ENCODE measurements at places on chromosomes 1 and 21. TPM values are rescaled to one million over a fixed set of nuclear protein-coding genes. Genes with fewer than 3 reads are reported as not detected.

The SLC44A5 gene
- total RNA-seq, result 0.47 TPM

The TNFRSF1B gene
- 4.0 TPM for total RNA-seq

DNA sequence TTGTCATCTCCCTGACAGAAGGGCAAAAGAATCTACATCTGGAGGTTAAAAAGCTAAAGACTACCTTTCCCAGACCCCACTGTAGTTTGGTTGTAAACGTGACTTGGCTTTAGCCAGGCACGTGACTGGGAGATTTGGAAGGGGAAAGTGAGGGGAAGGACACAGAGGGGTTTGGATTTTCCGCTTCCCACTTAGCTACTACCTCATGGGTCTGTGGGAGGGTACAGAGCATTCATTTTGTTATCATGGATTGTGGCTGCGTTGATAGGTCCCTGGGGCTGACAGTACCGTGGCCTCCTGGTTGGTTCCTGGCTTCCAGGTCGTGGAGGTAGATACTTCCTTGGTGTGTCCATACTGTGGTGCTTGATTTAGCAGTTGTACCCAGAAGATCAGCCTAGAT is 2.6 kb downstream of the CHD1L start:
- DNase-seq, result no peak
- no peak overlapping the region for H3K27ac ChIP-seq
- no peaks in the 10 kb centered on the region for H3K4me1 ChIP-seq

DNA sequence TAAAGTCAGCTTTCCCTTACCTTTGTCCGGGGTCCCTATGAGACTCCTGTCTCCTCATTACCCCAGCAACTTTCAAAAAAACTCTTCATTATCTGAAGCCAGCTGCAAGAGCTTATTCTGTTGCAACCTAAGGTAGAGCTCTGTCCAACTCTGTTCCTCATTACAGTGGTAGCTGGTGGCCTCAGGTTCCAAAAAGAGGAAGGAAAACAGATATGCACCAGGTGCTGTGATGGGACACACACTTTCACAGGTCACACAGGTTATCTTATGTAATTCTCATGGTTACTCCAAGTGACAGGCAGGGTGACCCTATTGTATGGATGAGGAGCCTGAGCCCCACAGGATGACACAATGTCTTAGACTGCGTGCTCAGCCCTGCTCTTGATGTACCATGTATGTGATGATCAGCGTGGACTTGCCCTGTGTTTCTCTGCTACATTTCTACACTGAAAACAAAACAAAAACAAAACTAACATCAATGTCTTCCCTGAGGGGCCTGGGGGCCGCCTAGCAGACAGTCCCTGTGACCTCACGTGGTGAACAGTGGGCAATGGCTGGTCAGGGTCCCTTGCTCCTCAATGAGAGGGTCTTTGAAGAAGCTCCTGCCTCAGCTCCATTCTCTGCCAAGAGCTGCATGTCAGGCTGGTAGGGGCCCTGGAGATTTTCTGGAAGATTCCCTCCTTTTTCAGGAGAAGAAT is 9.7 kb upstream of the TENT5C start:
- no peaks in the 10 kb centered on the region for H3K27me3 ChIP-seq
- H3K27ac ChIP-seq, result no peak overlapping the region
- no peaks in the 10 kb centered on the region for H3K36me3 ChIP-seq
- no peak overlapping the region for H3K4me3 ChIP-seq

- H3K4me3 ChIP-seq, result no peak overlapping the region
- no peaks in the 10 kb centered on the region for H3K36me3 ChIP-seq
- DNase-seq, result no peak
- H3K4me1 ChIP-seq, result peaks cover 59% of the 10 kb centered on the region
- H3K27ac ChIP-seq, result no peak overlapping the region
- H3K27me3 ChIP-seq, result no peaks in the 10 kb centered on the region
Measured at GRCh38 chr1:18936814-18937481, 19.5 kb downstream of the IFFO2 start.

DNA sequence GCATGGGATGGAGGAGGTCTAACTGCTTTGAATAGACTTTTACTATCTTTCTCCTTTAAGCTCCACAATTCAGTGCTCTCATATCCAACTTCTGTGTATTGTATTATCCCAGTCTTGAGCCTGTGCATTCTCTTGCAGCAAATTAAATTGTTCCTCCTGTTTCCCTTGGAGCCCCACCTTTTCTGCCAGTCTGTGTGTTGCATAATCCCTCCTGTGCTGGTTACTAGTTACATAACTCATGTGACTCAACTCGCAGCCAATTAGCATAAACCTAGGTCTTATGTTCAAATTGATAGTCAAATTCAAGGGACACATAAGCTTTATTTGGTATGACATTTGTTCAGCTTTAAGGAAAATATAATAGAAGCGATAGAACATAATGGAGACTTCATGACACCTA is 1863.5 kb downstream of the MRPL39 start:
- no peaks in the 10 kb centered on the region for H3K27me3 ChIP-seq
- H3K36me3 ChIP-seq, result no peaks in the 10 kb centered on the region
- no peak overlapping the region for H3K4me3 ChIP-seq

DNA sequence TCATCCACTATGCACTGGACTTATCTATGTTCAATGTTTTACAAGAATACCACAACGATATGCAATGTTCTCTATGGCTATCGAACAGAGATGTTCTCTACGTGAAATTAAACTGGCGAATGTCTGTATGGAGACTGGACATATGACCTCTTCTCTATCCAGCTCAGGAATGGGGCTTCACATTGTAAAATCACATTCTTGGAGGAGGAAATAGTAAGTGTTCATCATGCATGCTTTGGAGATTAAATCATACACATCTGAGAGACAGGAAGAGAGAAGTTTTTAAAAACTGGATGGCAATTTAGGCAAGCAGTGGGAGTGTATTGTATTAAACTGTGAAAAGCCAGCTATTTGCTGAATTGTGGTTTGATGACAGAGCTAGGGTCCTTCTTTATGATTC is 47.9 kb upstream of the RGL1 start:
- H3K4me1 ChIP-seq, result no peaks in the 10 kb centered on the region
- no peak overlapping the region for H3K27ac ChIP-seq
- no peak overlapping the region for H3K4me3 ChIP-seq
- no peaks in the 10 kb centered on the region for H3K27me3 ChIP-seq

- no peak overlapping the region for H3K4me3 ChIP-seq
- no peak for DNase-seq
- no peaks in the 10 kb centered on the region for H3K36me3 ChIP-seq
- no peaks in the 10 kb centered on the region for H3K27me3 ChIP-seq
Measured at GRCh38 chr1:205582046-205582445, 49.8 kb downstream of the ELK4 start.

DNA sequence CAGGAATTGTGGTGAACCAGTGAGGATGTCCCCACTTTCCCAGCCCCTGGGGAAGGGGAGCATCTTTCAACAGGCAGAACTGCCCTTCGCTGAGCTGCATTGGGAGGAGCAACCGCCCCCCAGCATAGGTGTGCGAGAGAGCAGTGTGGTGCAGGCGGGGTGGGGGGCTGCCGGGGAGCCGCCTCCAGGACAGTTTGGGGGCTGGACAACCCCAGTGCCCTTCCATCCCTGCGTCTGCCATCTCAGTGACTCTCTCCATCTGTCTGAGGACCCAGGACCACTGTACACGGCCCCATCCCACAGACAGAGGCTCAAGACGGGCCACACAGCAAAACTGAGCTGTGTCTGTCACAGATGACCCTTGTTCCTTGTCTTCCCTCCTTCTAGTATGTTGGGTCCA is 14.2 kb downstream of the PODN start:
- no peaks in the 10 kb centered on the region for H3K4me1 ChIP-seq
- H3K36me3 ChIP-seq, result no peaks in the 10 kb centered on the region
- DNase-seq, result no peak
- no peak overlapping the region for H3K27ac ChIP-seq

GRCh38 chr1:218674280-218674773 is 329.2 kb downstream of the TGFB2 start:
- peak; percentile 14 for DNase-seq
- no peak overlapping the region for H3K4me3 ChIP-seq
- H3K27me3 ChIP-seq, result no peaks in the 10 kb centered on the region
- no peaks in the 10 kb centered on the region for H3K4me1 ChIP-seq
- H3K36me3 ChIP-seq, result no peaks in the 10 kb centered on the region

DNA sequence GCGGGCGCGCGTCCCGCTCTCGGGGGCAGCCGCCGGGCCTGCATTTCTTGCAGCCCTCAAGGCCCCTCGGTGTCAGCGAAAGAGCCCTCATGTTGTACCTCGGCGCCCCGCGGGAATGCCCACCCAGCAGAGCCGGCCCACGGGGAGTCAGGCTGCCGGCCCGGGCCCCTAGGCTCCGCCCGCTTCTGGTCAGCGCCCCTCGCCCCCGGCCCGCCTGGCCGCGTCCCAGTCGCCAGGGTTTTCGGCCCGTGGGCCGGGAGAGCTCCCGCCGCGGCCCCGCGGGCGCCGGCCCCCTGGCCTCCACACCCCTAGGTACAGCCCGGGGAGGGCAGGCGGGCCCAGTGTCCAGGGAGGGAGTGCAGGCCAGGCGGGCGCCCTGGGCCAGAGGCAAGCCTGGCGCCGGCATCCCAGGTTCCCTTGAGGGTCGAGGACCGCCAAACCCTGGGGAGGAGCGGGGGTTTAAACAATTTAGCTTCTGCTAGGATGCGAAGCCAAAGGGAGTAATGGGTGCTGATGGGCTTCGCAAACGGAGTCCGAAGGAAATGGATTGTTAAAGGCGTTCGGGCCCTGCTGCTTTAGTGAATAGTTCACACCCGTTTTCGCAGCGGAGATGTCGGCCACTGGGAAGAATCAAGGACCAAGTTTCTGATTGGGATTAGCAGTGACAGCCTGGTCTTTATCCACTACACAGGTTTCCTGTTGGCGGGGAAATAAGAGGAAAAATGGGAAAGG is 486 bp upstream of the KCNA3 start:
- no peak overlapping the region for H3K27ac ChIP-seq
- peaks cover 14% of the 10 kb centered on the region for H3K4me1 ChIP-seq
- H3K4me3 ChIP-seq, result peak overlapping the region; percentile 58
- H3K36me3 ChIP-seq, result no peaks in the 10 kb centered on the region
- H3K27me3 ChIP-seq, result peaks cover 40% of the 10 kb centered on the region

GRCh38 chr1:226100436-226101391 is 38.2 kb downstream of the H3-3A start:
- H3K36me3 ChIP-seq, result no peaks in the 10 kb centered on the region
- no peak for DNase-seq
- H3K27me3 ChIP-seq, result no peaks in the 10 kb centered on the region
- no peak overlapping the region for H3K27ac ChIP-seq
- H3K4me1 ChIP-seq, result peaks cover 9% of the 10 kb centered on the region
- no peak overlapping the region for H3K4me3 ChIP-seq

GRCh38 chr1:248736977-248737376 is 18.6 kb downstream of the LYPD8 start:
- H3K36me3 ChIP-seq, result no peaks in the 10 kb centered on the region
- DNase-seq, result no peak
- H3K4me3 ChIP-seq, result no peak overlapping the region
- H3K27me3 ChIP-seq, result no peaks in the 10 kb centered on the region

GRCh38 chr1:185375583-185375982 is 58.5 kb upstream of the IVNS1ABP start:
- no peaks in the 10 kb centered on the region for H3K27me3 ChIP-seq
- no peaks in the 10 kb centered on the region for H3K4me1 ChIP-seq

GRCh38 chr21:42737951-42738590 is 84.7 kb downstream of the PDE9A start:
- H3K4me3 ChIP-seq, result no peak overlapping the region
- no peaks in the 10 kb centered on the region for H3K4me1 ChIP-seq
- no peaks in the 10 kb centered on the region for H3K27me3 ChIP-seq
- H3K27ac ChIP-seq, result peak overlapping the region; percentile 1
- peak; percentile 6 for DNase-seq

DNA sequence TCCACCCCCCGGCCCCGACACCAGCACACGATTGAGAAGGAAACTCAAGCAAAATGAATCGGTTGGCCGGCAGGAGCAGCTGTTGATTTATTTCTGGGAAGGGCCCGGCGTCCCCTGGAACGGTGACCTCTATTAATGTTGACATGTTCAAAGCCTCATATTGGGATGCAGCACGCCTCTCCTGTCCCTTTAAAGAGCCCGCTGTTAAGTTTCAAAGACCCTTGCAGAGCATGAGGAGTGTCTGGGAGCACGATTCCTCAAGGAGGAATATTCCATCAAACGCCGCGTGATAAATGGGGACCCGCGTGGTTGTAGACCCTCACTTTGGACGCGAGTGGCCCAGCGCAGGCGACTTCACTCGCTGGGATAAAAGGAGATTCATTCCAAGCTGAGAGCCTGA is 21.5 kb upstream of the ACTL8 start:
- no peaks in the 10 kb centered on the region for H3K4me1 ChIP-seq
- DNase-seq, result no peak
- H3K27me3 ChIP-seq, result peaks cover 7% of the 10 kb centered on the region
- no peak overlapping the region for H3K27ac ChIP-seq

DNA sequence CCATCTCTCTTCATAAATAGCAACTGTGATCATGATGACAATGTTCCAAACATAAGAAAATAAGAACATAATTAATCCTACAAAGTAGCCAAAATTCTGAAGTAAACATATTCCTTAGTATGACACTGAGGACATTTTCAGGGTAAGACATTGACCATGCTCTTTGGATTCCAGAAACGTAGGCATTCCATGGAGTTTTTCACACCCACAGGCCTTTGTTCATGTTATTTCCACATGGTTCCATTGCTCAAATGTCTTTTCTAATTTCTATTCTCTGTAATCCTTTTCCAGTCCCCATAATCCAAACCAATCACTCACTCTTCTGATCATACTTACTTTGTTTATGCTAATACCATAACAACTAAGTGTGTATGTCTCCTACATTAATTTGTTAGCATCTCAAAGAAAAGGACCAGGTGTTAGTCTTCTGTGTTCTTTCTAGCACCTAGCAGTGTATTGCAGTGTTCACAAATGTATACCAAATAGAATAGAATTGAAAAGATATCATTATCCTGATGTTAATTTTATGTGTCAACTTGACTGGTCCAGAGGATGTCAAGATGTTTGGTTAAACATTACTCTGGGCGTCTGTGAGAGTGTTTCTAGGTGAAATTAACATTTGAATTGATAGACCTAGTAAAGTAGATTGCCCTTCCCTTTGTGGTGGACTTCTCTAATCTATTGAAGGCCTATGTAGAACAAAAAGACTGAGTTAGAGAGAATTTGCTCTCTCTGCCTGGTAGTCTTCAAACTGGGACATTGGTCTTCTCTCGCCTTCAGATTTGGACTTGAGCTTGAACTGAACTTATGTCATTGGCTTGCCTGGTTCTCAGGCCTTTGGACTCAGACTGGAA is 516.6 kb downstream of the PTPRC start:
- H3K4me1 ChIP-seq, result no peaks in the 10 kb centered on the region
- no peak overlapping the region for H3K27ac ChIP-seq
- no peaks in the 10 kb centered on the region for H3K27me3 ChIP-seq
- H3K4me3 ChIP-seq, result no peak overlapping the region

GRCh38 chr1:173561263-173561662 is 41.6 kb downstream of the SLC9C2 start:
- no peak overlapping the region for H3K4me3 ChIP-seq
- no peaks in the 10 kb centered on the region for H3K27me3 ChIP-seq
- no peaks in the 10 kb centered on the region for H3K4me1 ChIP-seq
- no peak for DNase-seq
- no peak overlapping the region for H3K27ac ChIP-seq

DNA sequence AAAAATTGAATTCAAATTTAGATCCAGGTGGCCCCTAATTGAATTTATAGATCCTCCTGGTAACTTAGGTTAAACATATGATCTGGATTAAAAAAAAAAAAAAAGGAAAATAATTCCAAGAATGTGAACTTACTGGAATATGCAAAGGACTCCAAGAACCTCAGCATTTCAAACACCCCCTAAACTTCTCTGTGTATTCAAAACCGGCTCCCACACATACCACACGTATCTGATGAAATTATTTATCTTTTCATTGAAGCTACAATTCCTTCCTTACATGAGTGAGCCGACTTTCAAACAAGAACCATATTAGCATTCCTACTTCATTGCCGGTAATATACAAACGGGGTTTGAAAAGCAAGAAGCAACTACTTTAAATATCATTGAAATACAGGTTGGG is 61.4 kb upstream of the FMN2 start:
- H3K27ac ChIP-seq, result no peak overlapping the region
- H3K4me3 ChIP-seq, result no peak overlapping the region
- no peaks in the 10 kb centered on the region for H3K4me1 ChIP-seq

All from adrenal gland (tissue), 19 donors.